ENCODE measurements at places on chromosomes 7 and 10.

DNA sequence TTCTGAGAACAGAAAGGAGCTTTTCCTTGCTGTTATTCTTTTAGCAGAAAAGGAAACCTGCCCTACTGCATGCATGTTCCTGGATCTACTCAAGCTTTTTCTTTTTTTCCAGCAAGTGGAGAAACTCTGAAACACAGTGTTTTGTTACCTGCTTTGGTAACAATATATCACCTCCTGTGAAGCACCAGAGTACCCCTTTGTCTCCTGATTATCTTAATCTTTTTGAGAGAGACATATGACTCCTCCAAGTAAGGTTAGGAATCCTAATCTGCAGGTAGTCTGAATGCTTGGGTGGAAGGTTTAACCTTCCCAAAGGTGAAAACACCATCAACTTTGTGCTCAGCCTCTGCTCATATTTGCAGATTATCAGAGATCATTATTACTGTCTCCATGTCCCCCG is 93.1 kb downstream of the MAPK8 start:
- DNase-seq = no peak

GRCh38 chr10:42593284-42593683 is 45.1 kb downstream of the ZNF33B start:
- no peak for DNase-seq

DNA sequence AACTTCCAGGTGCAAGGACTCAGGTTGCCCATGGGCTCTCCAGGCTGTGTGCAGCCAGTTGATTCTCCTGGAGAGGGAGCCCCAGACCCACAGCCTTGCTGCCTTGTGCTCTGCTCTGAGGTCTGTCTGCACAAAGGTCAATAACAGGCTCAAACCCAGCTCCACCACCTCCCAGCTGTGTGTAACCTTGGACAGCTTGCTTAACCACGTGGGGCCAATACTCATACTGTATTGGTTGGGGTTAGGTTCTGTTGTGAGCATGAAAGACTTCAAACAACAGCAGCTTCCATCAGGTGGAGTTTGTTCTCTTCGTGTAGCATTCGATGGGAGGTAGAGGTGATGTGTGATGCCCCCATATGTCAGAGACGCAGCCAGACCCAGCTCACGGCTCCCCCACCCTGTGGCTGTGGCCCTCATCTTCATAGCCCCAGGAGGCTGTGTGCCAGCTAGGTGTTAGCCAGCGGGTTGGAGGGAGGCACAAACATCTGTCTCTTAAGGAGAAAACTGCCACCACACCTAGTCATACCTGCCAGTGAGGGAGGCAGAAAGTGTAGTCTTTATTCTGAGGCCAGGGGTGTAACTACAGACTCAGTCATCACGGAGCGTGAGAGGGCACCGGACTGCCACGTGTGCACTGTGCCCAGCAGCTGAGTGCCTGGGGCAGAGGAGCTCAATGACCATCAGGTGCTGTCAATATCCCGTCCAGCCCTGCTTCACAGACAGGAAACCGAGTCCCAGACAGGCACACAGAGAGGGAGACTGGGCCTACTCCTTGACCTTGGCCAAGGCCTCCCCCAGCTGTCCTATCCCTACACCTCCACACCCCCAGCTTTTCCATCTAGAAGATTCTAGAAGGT is 8.1 kb upstream of the POLD2 start:
- peak; percentile 64 for DNase-seq

- DNase-seq = no peak
These were observed 5.5 kb downstream of the SMARCD3 start for GRCh38 chr7:151243045-151243349.

GRCh38 chr10:94111367-94111766 is 117.6 kb downstream of the PLCE1 start:
- DNase-seq = no peak

GRCh38 chr10:96768136-96768535 is 47.8 kb upstream of the PIK3AP1 start:
- no peak for DNase-seq

GRCh38 chr10:14350006-14350405 is 19.3 kb upstream of the FRMD4A start:
- no peak for DNase-seq

GRCh38 chr7:127665922-127666321 is 13.9 kb downstream of the SND1 start:
- DNase-seq = no peak

DNA sequence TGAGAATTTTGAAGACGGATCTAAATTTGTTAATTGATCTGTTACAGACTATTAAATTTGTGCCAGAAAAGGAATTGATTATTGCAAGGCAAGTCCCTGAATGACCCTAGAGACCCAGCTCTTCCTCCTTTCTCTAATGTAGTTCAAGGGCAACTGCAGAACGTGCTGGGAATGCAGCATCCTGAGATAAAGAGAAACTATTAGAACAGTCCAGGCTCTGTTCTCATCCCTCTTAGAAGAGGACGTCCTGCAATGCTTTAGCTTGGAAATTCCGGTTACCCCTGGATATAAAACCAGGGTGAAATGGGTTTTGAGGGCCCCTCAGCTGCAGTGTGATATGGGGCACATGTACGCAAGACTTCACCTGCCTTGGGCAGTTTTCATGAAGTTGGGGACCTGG is 67.3 kb downstream of the PTN start:
- DNase-seq = no peak

- no peak for DNase-seq
These were observed 81.6 kb downstream of the CYP51A1 start for GRCh38 chr7:92052684-92053083.

DNA sequence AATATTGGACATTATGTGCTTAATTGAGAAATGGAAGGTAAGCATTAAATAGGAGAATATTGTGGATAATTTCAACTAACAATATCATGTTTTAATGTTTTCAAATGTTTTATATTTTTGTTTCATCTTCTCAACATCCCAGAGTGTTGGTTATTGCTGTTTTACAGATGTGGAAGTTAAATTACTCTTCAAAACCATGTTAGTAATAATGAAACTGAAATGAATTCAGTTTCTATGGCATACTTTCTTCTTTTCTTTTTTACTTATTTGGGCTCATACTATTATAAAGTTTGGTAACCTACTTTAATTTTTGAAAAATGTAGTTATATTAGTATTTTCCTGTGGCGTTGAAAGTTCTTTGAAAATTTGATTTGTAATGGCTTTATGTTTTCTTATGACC is 4.2 kb downstream of the GLRX3 start:
- DNase-seq = no peak

DNA sequence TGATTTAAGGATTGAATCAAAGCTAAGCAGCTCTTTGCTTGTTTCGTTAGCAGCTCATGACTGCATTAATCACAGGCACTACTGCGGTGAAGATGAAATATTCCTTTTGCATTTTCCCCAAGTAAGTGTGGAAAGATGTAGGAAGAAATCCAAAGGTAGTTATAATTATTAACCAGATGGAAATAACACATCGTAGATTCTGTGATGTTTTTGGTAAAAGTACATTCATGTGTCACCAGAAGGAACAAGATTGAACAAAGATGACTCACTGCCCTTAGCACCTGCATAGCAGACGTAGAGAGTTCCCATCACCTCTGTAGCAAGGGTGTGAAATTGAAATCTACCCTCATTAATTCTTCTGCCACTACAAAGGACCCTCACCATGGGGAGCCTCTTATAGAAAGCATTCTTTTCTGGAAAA is 37.1 kb downstream of the SMURF1 start:
- no peak for DNase-seq

GRCh38 chr7:142425281-142425680 is 167.4 kb upstream of the PRSS58 start:
- no peak for DNase-seq

- DNase-seq = no peak
These were observed 401 bp downstream of the LRRC27 start for GRCh38 chr10:132332433-132332754.
